ENCODE measurements at places on chromosomes 1 and 21.

DNA sequence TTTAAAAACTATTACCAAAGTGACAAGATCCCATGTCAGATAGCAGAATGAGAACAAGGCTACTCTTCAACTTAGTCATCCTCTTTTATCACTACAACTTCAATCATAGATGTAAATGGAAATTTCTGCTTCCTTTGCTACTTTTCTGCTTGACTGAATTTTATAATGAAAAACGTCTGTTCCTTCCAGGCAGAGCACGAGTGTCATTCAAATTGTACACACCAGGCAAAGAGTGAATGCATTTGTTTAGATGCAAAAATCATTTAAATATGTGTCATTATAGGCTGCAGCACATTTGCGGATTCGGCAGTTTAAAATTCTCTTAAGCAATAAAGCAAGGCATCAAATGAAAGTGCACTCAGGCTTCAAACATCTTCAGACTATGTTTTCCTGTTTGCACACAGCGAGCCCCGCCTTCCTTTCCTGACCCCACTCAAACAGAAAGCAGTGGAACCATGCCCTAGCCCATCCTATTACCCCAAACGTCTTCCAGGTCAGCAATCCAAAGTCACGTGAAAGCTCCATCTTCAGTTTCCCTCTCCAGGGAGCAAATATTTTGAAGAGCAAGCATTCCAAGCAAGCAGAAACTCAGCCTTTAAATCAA is 99.6 kb downstream of the APP start:
- no peak for DNase-seq

- no peak for DNase-seq
Observed at GRCh38 chr21:46286648-46287002, 483 bp downstream of the YBEY start.

DNA sequence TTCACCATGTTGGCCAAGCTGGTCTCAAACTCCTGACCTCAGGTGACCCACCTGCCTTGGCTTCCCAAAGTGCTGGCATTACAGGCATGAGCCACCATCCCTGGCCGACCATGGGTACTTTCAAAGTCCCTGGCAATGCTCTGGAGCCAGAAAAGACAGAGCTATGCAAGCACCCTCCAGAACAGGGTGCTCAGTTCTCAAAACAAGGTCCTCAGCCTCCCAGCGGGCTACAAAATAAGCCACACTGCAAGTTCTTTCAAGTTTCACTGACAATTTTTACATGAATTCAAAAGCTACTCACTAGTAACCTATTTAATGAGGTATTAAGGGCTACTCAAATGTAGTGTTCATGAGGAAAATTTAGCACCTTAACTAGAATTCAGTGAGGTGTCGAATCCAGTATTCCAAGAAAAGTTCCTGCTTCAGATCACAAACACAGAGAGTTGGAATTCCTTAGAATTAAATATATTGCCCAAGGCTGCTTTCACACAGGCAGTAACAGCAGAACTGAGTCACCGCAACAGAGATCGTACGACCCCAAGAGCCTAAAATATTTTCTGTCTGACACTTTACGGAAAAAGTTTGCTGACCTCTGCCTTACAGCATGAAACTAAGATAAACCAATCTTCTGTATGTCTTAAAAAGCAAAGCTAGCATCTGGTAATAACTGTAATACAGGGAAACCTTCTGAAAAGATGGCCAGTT is 60.7 kb downstream of the HSF2BP start:
- DNase-seq = no peak

- no peak for DNase-seq
Observed at GRCh38 chr1:194865383-194865782, 1679.0 kb upstream of the B3GALT2 start.

GRCh38 chr1:30419831-30420230 is 303.6 kb downstream of the MATN1 start:
- no peak for DNase-seq

DNA sequence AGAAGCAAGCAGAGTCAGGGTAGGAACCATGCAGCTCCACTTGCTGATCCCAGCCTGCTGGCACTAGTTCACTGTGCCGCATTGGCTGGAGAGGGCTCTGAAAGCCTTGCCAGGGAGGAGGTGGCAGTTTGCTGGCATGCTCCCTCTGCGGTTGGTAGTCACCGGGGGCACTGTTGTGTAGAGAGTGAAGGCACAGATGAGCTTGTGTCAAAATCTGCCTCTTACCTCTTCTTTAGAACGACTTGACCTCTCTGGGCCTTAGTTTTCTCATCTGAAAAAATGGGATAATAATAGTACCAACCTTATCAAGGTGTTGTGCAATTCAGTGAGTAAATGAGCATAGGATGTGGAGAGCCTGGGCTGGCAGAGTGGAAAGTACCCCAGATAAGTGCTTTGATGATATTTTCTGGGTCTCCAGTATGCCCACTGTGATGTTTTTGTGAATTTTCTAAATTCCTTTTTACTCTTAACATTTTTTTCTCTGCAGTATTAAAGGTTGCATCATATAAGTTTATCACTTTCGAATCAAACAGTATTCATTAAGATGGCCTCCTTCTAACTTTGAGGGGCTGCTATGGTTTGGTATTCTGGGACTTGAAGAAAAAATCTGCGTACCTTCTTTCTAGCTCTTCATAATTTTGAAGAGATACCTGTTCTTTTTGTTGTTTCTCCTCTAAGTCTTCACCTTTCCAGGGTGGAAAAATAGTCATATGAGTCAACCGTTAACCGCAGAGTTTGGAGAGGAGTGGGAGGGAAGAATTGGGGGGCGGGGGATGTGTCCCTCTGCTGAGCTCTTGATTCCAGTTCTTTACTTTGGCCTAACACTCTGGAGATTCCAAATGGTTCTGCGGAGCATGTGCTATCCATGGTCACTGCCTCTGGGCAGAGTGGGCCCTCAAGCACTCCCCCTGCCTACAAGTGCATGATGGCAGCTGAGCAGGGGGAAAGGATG is 26.8 kb downstream of the SZRD1 start:
- DNase-seq = no peak

GRCh38 chr1:238487931-238488330 is 597.2 kb upstream of the ZP4 start:
- no peak for DNase-seq

DNA sequence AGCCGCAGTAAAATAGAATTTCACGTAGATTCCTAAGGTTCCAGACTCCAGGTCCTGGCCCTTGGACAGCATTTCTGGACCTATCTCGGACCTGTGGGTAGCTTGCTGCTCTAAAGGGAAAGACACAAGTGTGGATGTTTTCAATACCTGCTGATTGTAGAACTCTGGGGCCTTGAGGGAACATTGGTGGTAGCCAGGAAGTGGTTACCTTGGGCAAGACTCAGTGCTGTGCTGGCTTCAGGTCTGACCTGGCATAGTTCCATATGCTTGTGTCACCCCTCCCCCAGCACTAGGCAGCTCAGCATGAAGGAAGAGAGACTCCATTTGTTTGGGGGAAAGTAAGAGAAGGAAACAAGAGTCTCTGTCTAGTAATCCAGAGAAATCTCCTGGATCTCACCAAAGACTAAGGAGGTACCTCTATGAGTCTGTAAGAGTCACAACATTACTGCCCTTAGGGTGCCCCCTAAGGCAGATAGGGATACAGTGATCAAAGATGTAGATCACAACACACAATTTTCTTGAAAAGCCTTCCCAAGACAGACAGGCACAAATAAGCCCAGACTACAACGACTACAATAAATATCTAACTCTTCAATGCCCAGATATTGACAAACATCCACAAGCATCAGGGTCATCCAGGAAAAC is 398.8 kb downstream of the TGFB2 start:
- no peak for DNase-seq

DNA sequence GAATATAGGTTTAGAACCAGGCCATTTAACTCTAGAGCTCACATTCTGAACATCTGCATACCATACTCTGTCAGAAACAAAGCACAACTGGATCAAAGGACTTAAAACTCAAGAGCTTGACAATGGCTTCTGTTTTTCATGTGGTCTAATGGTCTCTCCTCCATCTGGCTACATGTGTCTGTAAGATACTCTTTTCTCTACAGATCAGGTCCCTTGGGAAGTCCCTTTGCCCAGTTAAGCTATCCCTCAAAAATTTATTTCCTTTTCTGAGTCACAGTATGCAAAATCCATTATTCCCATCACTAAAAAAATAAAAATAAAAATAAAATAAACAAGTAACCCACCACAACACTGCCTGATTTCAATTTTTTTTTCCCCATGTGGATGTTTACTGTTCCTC is 357.0 kb upstream of the PRMT6 start:
- DNase-seq = no peak

- no peak for DNase-seq
Observed at GRCh38 chr1:61981870-61982660, 212.6 kb upstream of the L1TD1 start.

GRCh38 chr1:165040641-165041040 is 315.9 kb downstream of the LMX1A start:
- no peak for DNase-seq

DNA sequence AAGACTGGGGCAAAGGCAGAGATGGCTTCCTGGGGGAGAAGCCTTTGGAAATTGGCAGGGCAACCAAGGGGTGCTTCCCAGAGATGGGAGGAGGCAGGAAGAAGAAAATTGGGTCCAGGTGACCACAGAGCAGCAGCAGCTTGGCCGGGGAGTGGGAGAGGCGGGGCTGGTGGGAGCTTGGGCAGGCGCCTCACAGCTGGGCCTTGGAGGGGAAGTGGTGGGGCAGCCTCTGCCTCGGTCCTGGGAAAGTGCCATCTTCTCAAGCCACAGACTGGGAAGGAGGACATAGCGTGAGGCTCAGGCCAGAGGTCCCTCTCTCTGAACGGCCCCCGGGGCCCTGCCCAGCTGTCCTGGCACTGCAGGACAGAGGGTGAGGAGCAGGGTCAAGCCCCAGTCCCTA is 24.0 kb upstream of the WASF2 start:
- no peak for DNase-seq

DNA sequence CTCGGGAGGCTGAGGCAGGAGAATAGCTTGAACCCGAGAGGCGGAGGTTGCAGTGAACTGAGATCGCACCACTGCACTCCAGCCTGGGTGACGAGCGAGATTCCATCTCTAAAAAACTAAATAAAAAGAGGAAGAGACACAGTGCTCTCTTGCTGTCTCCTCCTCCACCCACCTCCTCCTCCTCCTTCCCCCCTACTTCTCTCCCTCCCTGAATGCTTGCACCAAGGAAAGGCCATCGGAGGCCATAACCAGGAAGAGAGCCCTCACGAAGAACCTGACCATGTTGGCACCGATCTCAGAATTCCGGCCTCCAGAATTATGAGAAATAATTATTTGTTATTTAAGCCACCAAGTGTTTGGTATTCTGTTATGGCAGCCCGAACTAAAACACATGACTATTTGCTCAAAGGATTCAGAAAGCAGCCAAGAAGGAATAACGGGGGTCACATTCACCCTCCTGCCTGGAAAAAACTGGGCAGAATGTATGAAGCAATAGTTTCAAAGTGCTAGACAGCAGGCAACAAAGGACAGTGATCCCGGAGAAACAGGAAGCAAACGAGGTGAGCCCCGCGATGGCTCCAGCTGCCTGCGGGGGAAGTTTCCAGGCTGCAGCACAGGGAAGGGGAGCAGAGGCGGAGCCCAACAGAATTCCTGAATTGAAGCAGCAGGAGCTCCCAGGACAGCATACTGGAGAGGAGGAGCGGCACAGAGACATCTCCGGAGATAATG is 35.8 kb downstream of the LDLRAD1 start:
- no peak for DNase-seq

GRCh38 chr1:212689196-212689725 is 10.4 kb downstream of the BATF3 start:
- no peak for DNase-seq

DNA sequence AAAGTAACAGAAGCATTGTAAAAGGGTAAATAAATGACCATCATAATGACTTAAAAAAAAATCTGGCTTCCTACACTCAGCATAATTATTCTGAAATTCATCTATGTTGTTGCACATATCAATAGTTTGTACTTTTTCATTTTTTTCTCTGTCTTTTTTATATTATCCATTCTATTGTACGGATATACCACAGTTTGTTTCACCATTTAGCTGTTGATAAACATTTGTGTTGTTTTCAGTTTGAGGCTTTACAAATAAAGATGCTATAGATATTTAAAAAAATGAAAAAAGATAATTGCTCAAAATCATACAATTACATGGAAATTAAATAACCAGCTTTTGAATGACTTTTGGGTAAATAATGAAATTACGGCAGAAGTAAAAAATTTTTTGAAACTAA is 31.9 kb downstream of the GPR88 start:
- DNase-seq = no peak

DNA sequence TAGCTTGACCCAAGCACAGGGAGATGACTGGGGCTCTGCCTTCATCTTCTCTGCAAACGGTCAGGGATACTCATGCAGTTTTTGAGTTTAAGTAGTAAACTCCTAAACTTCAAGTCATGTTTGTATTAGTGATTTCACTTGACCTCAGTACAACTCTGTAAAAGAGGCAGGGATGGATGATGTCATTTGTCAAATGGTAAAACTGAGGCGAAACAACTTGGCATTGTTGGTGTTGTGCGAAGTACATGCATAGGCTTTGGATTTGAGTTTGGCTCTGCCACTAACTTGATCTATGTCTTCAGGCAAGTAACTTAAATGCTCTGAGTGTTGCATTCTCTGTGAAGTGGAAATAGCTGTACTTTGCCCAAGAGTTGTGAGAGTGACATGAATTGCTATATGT is 42.7 kb downstream of the WNT4 start:
- no peak for DNase-seq

DNA sequence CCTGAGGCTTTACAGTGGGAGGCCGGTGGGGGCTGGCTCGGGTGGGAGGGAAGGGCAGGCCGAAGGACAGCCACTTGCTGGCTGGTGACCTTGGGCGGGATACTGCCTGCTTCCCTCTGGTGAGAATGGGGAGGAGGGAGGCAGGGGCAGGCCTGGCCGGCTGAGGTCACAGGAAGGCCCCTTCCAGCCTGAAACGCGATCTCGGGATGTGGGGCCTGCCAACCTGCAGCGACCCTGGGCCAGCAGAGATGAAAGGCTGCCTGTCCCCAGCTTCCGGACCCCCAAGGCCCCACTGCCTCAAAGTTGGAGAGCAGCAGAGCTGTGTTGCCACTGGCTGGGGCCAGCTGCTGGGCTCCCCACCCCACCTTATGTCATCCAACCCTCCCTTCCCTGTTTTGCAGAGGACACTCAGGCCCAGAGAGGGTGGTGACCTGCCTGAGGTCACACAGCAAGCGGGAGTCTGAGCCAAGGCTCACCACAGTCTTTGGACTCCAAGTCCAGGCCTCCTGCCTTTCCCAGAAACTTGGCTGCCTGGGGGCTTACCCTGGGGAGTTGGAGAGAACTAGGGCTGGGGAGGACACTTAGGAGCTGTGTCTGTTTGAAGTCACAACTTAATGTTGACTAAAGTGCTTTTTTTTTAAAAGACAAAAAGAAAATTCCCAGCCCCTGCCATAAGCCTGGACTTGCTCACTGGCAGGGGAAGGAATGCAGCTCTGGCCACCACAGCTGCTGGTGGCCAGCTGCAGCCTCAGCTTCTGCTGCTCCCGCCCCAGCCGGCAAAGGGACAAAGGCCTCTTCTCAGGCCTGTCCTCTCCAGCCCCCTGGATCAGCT is 14.8 kb upstream of the WASF2 start:
- no peak for DNase-seq

DNA sequence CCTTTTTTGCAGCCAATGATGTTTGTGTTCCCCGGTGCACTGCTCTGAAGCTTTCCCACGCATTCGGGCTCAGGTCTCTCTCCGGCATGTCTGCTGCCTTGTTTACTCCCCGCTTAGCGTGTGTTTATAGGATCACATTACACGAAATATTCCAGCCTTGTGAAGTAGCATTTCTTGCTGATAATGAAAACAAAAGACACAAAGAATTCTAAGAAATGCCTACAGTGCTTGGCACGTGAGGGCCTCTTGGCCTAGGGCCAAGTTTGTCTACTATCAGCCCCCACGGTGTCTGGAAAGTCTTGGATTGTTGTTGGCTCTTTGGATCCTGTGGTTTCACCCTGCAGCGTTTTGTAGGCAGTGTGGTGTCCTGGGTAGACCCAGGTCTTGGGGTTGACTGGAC is 11.2 kb upstream of the GSTM4 start:
- no peak for DNase-seq

Measured in activated CD8-positive, alpha-beta memory T cell treated with anti-CD3 and anti-CD28 coated beads for 48 hours (primary cell).